ENCODE measurements at places on chromosomes 12 and 14. TPM values are rescaled to one million over a fixed set of nuclear protein-coding genes. Genes with fewer than 3 reads are reported as not detected.

The SRP54 gene
- total RNA-seq, result 57.5 TPM

The PNMA1 gene
- 36.7 TPM for total RNA-seq

The TTC8 gene
- total RNA-seq, result 21.7 TPM

The ACVRL1 gene
- total RNA-seq, result 96.9 TPM

The SOX5 gene
- 58.3 TPM for total RNA-seq

The BDKRB1 gene
- 0.36 TPM for total RNA-seq

The DPF3 gene
- total RNA-seq, result 2.2 TPM

The GDF11 gene
- 9.4 TPM for total RNA-seq

The KCNH3 gene
- 0.10 TPM for total RNA-seq

The PMCH gene
- not detected for total RNA-seq

The KRT72 gene
- total RNA-seq, result not detected

The TXNDC16 gene
- total RNA-seq, result 10.2 TPM

The SLC22A17 gene
- total RNA-seq, result 47.8 TPM

The CLEC4A gene
- 3.0 TPM for total RNA-seq

The AQP6 gene
- total RNA-seq, result 0.39 TPM

The LRP1 gene
- 992 TPM for total RNA-seq

The YBX3 gene
- 602 TPM for total RNA-seq

The TAS2R9 gene
- not detected for total RNA-seq

The DHRS1 gene
- total RNA-seq, result 27.3 TPM

The ABCD2 gene
- total RNA-seq, result 0.75 TPM

The MIP gene
- total RNA-seq, result not detected

The KRT6C gene
- not detected for total RNA-seq

The TSPAN9 gene
- total RNA-seq, result 43.5 TPM

The NRL gene
- 1.4 TPM for total RNA-seq

The DCN gene
- 863 TPM for total RNA-seq

The TGM1 gene
- total RNA-seq, result 5.7 TPM

The POTEM gene
- total RNA-seq, result not detected

The KRT3 gene
- not detected for total RNA-seq
